ENCODE measurements at places on chromosomes 5 and 9.

- DNase-seq = no peak
These were observed 21.3 kb upstream of the LMX1B start for GRCh38 chr9:126592461-126592860.

GRCh38 chr5:1159774-1160406 is 41.5 kb upstream of the SLC6A19 start:
- no peak for DNase-seq

DNA sequence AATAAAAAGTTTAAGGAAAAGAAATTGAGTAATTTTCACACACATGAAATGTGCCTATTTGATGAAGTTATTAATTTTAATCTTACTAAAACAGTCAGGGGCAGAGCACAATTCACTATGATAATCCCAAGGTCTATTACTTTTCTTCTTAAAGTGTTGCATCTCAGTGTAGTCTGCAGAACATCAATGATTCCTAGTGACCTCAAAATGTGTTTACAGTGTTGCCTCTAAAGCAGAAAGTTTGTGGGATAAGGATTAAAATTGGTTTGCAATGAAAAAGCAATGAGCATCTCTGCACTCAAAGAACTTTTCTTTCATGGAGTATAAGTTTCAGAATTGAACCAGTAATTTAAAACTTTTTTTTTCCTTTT is 63.0 kb downstream of the CEP120 start:
- DNase-seq = no peak

- DNase-seq = no peak
These were observed 596 bp downstream of the SLC28A3 start for GRCh38 chr9:84339962-84340361.

- no peak for DNase-seq
These were observed 10.6 kb upstream of the DMRT2 start for GRCh38 chr9:1039589-1039988.

- no peak for DNase-seq
These were observed 66.7 kb upstream of the TBC1D9B start for GRCh38 chr5:179974246-179974945.

- DNase-seq = no peak
These were observed 215.8 kb upstream of the CYLC2 start for GRCh38 chr9:102779356-102779755.

GRCh38 chr9:110537841-110538646 is 41.5 kb downstream of the SVEP1 start:
- no peak for DNase-seq

GRCh38 chr5:4860631-4861030 is 279.5 kb upstream of the ADAMTS16 start:
- DNase-seq = no peak

DNA sequence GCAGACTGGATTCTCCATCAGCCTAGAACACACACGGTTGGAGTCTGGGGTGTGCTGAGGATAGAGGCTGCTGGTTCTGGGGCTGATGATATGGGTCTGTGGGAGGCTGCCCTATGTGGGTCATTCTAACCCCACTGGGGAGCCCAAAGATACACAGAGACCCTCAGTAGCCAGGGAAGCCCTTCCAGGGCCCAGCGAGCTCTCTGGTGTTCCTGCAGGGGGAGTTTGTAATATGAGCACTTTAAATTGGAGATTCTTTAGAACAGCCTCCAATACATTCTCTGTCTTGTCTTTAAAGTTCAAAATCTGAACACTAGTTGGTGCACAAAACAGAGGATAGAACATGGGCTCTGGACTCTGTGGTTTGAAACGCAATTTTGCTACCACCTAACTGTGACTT is 2.4 kb downstream of the ACTL7A start:
- no peak for DNase-seq

GRCh38 chr5:133247881-133248624 is 196.2 kb downstream of the HSPA4 start:
- DNase-seq = no peak

GRCh38 chr5:75964008-75964407 is 119.2 kb upstream of the SV2C start:
- DNase-seq = no peak

GRCh38 chr9:119137479-119137878 is 231.8 kb downstream of the BRINP1 start:
- DNase-seq = no peak

- no peak for DNase-seq
These were observed 119.1 kb downstream of the MAPKAP1 start for GRCh38 chr9:125587819-125588460.

GRCh38 chr5:181170237-181170825 is 22.9 kb downstream of the OR2V2 start:
- no peak for DNase-seq

GRCh38 chr9:131747352-131747751 is 7.5 kb upstream of the RAPGEF1 start:
- no peak for DNase-seq
